ENCODE measurements at places on chromosomes 4 and X. TPM values are rescaled to one million over a fixed set of nuclear protein-coding genes. Genes with fewer than 3 reads are reported as not detected.
A peak's percentile ranks its signal among the peaks of the same experiment; 100 is the strongest.

Gene SYP
- 6.9 TPM for total RNA-seq

Gene ATP8A1
- 24.7 TPM for total RNA-seq

Gene PRRG3
- 0.27 TPM for total RNA-seq

Gene GABRB1
- not detected for total RNA-seq

Gene CHRNA9
- total RNA-seq: not detected

Gene ZC4H2
- 18.1 TPM for total RNA-seq

Gene RADX
- 4.9 TPM for total RNA-seq

Gene NMU
- not detected for total RNA-seq

Gene SH3BP2
- 56.0 TPM for total RNA-seq

Gene AKAP14
- total RNA-seq: not detected

Gene ZMAT1
- 15.2 TPM for total RNA-seq

DNA sequence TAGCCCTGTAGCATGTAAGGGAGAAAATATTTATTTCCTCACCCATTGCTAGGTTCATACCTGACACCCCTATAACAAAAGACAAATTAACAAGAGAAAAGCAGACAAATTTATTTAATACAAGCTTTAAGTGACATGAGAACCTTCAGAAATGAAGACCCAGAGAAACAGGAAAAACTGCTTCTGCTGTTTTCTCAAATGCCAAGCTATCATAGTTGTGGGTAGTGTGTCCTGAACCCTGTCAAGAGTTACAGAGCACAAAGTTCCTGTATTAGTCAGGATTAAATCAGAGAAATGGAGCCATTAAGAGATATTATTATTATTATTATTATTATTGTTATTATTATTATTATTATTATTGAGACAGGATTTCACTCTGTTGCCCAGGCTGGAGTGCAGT is 17.5 kb downstream of the CCDC160 start:
- DNase-seq: no peak

DNA sequence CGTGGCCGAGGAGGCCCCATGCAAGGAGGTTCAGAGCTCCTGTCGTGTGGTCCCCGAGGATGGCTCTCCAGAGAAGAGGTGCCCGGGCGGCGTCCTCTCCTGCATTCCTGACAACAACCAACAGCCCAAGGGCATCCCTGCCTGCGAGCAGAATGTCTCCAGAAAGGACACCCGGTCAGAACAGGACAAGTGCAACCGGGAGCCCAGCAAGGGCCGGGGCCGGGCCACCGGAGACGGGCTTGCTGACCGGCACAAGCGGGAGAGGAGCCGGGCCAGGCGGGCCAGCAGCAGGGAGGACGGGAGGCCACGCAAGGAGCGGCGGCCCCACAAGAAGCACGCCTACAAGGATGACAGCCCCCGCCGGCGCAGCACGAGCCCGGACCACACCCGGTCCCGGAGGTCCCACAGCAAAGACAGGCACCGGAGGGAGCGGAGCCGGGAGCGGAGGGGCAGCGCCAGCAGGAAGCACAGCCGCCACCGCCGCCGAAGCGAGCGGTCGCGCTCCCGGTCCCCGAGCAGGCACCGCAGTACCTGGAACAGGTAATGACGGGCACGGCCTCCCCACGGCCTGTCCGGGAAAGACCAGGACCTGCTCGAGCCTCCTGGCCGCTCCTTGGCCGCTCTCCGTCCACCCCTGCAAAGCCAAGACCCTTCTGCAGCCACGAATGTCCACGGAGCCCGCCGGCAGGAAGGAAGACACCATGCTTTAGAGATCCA is 9.8 kb downstream of the AKAP17A start:
- no peak for DNase-seq

DNA sequence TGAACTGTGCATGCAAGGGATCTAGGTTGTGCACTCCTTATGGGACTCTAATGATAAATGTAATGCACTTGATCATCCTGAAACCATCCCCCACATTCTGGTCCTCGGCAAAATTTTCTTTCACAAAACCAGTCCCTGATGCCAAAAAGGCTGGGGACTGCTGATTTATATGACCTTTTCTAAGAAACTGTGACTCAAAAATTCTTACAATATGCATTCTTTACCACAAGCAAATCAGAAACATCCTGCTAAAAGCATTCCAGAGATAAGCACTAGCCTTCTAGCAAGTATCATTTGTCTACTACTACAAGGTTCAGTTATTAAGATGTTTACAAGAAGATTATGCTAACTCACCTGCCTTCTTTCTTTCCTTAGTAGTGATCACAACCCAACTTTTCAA is 166.5 kb upstream of the PCDH7 start:
- no peak for DNase-seq

DNA sequence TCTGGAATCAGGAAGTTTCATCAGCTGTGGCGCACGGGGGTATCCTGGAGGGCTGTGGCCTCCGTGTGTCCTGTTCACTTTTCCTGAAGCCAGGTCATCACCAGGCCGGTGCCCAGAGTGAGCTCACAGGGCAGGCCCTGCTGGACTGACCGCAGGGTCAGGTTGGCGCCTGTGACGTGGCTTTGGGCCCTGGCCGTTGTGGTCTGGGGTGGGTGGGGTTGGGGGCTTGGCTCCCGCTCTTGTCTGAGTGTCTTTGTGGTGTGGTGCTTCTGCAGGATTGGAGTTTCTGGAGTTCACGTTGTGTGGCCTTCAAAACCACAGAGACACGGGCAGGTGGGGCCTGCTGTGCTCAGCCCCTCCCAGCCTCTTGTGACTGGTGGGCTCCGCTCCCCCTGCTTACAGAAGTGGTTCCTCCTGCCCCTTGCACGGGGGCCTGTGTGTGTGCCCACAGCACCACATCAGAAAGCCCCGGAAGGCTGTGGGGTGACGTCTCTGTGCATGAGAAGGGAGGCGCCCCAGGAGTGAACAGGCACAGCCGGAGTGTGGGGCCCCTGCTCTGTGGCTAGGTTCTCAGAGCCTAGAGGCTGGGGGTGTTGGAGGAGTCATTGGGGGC is 9.5 kb downstream of the RGS12 start:
- no peak for DNase-seq

GRCh38 chr4:54076673-54077072 is 12.3 kb upstream of the CHIC2 start:
- DNase-seq: no peak

GRCh38 chr4:185215261-185215660 is 5.9 kb downstream of the SNX25 start:
- no peak for DNase-seq

DNA sequence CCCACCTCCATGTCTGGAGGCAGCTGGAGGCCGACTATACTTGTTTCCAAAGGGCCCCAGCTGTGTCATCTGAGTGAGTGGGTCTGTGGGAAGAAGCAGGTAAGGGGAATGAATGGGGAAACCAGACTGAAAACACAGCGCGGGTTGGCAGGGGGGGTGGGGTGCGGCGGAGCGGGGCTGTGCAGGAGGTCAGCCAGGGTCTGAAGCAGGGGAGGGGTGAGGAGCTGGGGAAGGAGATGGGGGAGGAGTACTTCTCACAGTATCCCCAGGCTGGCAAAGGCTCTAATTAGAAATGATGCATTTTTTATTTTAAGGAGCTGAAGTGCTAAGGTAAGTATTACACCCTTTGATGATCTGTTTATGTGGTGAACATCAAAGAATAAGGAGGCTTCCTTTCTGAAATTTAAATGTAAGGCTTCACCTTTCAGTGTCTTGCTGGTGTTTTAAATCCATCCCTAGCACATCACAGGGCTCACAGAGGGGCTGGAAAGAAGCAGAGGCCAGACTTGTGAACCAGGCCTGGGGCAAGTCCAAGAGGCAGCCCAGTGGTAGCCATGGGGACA is 37.5 kb downstream of the SMIM20 start:
- DNase-seq: no peak

DNA sequence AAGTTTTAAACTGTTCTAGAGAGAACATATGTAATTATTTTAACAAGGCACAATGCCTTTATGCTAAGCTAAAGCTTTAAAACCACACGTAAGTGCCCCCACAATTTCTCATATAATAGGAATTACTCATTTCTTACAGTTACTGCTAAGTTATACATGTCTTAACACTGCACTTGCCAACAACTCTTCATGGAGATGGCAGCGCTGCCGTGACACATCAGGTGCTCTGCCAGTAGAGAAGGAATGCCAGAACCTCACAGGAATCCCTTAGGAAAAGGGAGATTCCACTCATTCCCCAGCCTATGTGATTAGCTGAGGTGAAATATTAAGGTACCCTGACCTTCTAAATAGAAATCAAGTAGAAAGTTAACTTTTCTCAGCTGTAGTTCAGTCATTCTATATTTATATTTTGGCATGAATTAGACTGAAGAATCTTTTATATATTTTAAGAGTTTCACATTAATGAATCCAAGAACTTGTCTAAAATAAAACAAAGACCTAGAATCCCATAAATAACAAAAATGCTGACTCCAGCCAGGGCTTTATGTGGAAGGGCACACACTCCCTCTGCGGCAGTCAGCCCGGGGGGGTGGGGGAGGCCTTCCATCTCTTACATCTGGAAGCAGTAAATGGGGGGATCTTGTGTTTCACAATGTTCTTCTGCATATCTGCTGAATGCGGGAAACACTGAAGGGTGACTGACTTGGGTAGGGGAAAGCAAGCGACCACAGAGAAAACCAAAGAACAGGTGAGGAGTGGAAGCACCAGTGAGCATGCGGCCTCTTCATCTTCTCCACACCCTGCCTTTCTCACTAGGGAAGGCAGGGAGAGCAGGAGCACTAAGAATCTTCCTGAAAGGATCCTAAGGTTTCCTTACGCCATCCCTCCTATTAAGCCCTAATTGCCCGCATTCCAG is 23.7 kb downstream of the ACSL1 start:
- no peak for DNase-seq

DNA sequence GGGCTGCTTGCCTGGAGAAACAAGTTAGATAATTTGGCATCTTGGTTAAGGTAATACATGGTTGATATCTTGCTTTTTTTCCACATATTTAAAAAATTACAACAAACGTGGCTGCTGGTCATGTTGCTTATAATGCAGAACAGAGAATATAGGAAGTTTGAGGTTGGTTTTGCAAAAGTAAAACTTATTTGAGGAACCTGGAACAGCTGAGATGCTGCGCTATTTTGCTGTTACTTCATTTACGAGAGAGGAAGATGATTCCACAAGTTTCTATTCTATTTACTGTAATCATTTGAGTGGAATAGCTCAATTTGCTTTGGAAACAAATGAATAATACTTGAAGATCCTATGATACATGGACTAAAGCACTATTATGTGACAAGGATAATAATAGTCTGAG is 118.9 kb downstream of the TMA16 start:
- no peak for DNase-seq

GRCh38 chr4:15001248-15001868 is 923 bp upstream of the CPEB2 start:
- DNase-seq: peak; percentile 69

DNA sequence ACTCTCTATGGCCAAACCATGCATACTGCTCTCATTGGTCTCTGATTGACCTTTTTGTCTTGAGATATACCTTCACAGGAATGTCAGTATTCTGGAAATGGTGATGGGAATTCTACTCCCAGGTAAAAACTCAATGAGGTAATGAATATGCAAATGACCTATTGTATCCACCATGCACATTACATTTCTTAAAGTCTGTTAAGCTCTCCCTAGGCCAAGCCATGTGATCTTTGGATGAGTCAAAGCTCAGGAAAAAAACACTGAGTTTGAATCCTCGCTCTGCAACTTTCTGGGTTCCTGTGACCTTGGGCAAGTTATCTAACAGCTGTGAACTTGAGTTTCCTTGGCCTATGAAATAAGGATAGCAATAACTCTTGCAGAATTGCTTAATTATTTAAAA is 175.4 kb downstream of the PPP1R2C start:
- DNase-seq: no peak

DNA sequence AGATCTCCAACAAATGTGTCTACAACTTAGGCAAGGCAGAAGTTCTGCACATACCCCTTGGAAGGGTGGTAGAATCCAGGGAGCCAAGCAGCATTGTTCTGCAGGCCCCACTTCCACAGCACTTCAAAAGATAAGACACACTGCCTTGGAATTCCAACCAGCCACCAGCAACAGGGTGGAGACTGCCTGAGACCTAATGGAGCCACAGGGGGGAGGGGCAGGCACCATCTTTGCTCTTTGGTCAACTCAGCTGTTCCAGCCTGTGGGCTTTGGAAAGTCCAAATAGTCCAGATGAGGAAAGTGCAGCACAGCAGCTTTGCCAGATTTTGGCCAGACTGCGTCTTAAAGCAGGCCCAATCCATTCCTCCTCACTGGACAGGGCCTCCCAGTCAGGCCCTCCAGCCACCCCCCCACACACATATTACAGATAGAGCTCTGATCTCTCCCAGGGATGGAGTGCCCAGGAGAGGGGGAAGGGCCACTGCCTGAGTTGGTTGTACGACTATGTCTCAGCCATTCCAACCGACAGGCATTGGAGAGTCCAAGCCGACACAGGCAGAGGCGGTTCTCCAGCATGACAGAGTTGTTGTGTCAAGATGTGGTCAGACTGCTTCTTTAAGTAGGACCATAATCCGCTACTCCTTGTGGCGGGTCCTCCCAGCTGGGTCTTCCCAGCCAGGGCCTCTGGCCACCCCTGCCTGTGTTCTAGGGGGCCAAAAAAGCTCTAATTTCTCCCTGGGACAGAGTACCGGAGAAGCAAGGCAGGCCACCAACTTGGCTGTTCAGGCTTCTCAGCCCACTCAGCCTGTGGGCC is 42.5 kb upstream of the ANTXR2 start:
- no peak for DNase-seq

GRCh38 chr4:109746728-109747127 is 16.9 kb upstream of the PLA2G12A start:
- no peak for DNase-seq
